ENCODE measurements at places on chromosomes 1 and 21.

DNA sequence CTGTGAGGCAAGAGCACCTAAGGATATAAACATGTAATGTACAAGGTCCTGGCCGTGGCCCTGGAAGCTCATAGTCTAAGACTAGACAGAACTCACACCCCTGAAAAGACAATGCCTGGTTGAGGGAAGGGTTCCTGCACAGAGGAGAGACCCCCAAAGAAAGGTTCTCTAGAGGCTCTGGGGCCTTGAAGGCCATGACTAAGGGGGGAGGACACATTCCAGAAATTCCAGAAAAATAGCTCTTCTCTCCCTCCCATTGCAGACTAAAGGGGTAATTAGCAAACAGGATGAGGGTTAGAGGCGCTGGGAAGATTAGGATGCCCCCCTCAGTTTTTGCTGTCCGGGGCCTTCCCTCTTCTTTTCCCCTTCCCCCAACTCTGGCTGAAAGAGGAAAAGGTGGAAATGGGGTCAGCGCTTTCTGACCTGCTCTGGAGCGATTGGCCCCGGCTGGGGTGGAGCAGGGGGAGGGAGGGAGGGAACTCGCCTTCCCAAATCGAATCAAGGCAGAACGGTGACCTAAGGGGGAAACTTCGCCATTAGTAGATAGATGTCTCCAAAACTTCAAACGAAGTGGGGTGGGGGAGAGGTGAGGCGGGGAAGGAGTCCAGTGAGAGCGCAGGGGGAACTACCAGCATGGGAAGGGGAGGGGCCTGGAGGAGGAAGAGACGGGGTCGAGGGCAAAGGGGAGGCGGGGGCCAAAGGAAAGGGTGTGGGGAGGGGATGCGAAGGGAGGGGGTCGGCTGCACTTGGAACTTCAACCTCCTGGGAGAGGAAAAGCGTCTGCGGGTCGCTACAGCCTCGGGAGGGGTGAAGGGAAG, 11.8 kb downstream of the PAX7 start:
- no peak for DNase-seq

DNA sequence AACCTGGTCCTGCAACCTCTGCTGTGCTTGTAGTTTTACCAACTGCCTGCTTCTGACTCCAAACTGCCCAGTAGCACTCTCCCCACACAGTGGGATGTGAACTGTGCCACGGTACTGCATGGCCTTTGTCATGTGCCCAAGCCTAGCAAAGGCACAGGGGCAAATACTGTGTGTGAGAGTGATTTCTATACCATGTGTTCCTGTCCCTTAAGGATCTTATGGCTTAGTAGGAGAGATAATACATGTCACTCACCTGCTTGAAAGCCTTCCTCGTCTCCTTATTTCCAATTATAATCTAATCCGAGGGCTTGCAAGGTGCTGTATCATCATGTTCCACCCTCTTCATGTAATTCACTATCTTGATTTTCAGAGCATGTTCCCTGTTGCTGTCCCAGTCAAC, 51.3 kb downstream of the UBE4B start:
- DNase-seq: no peak

GRCh38 chr1:29439615-29440014, 203.3 kb downstream of the PTPRU start:
- no peak for DNase-seq

DNA sequence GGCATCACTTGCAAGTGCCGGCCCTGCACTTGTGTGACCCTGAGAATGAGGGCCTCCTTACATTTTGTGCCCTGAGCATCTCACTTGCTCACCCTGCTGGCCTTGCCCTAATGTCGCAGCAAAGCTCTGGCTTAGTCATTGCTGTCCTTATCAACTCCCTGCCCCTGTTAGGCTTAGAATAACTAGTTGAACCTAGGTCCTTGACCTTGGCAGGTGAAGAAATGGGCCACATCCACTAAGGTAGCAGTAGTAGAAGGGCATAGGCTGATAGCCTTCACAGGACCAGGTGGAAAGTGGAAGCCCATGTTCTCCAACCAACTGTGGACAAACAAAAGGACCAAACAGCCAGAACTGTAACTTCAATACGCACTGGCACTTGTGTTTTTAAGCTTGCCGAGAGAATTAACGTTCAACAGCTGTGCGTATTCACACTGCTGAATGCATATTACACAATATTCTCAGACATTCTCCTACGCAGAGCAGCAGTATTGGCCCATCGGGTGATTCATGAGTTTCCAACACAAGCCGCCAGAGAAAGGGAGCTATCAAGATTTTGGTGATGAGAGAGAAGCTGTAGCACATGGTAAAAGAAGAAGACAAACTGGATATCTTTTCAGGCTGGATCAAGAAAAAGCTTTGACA, 27.7 kb upstream of the PTGFRN start:
- DNase-seq: no peak

GRCh38 chr21:35400233-35400939, 351.3 kb upstream of the RUNX1 start:
- no peak for DNase-seq

DNA sequence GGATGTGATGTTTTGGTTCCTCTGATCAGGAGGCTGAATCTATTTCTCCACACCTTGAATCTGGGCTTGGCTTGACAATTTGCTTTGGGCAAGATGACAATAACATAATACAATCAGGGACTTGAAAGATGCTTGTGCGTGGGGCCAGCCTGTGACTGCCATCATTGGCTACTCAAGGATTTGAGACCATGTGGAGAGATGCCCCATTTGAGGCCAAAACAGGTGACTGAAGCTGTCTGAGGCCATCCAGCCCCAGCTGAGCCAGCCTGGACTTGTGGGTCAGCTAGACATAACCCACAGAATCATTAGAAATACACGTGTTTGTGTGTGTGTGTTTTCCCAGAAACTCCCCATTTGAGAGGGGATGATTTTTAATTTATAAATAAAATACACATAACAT, 421.5 kb downstream of the PTPRU start:
- no peak for DNase-seq

- DNase-seq: no peak
Measured at GRCh38 chr1:242197907-242198820, 199.3 kb upstream of the MAP1LC3C start.

DNA sequence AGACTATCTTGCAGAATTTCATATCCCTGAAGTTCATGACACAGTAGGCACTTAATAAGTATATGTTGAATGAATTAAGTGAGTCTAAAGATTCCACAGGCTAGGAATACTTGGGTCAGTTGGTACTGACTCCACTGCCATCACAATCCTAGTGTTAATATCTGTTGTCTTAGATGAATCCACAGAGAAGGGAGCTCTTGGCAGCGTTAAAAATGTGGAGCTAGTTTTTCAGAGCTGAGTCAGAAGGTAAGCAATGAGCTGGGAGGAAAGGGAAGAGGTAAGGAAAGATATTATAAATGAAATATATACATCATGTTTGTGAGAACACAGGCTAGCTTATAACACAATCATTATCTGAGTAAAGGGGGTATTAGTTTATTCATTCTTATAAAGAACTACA, 21.8 kb upstream of the GORAB start:
- DNase-seq: no peak

GRCh38 chr1:227889047-227889862, 58.5 kb downstream of the WNT9A start:
- DNase-seq: no peak

- no peak for DNase-seq
Measured at GRCh38 chr21:39051588-39051949, 131.7 kb downstream of the PSMG1 start.

GRCh38 chr1:111696330-111696729, 42.9 kb downstream of the INKA2 start:
- DNase-seq: no peak

- DNase-seq: no peak
Measured at GRCh38 chr21:34640858-34641257, 25.9 kb upstream of the RCAN1 start.

DNA sequence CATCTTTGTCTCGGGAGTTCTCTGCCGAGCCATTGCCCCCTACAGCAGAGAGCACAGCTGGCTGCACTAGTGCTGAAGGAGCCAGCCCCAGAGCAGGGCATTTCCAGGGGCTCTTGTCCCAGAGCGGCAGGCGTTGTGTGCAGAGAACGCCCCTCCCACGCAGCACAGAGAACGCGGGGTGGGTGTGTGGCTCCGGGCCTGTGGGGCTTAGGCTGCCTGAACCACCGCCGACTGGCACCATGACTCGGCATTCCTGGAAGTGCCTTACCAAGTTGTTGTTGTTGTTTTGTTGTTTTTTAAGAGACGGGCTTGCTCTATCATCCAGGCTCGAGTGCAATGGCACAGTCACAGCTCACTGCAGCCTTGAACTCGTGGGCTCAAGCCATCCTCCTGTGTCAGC, 15.8 kb upstream of the DIP2A start:
- no peak for DNase-seq

GRCh38 chr21:27366646-27367235, 399.9 kb upstream of the ADAMTS5 start:
- no peak for DNase-seq

- DNase-seq: no peak
Measured at GRCh38 chr1:15196807-15197530, 43.4 kb downstream of the TMEM51 start.
